ENCODE measurements at places on chromosomes 1 and 21.

DNA sequence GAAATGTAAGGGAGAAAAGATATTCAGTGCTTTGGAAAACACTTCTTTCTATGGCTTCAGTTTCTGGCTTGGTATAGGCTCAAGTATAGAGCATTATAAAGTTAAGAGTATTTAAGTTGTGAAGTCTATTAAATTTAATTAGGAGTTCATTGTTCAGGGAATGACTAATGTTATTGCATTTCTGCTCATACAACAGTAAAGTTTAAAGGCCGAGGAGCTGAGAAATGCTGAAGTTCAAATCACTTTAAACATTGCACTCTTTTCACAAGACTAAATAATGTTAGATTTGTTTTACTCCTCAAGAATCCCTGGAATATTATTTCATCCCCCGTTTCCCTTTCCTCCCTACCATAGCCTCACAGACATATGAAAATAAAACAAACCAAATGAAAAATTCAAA lies 30.1 kb downstream of the RGS5 start:
- no peak for DNase-seq

- DNase-seq, result peak; percentile 31
Observed at GRCh38 chr1:34681480-34682451, 73.1 kb upstream of the GJB5 start.

- peak; percentile 60 for DNase-seq
Observed at GRCh38 chr1:39720094-39720999, 18.3 kb upstream of the PPIE start.

GRCh38 chr1:246106342-246106763 lies 400.7 kb downstream of the SMYD3 start:
- no peak for DNase-seq

GRCh38 chr1:27536767-27537166 lies 46.8 kb upstream of the WASF2 start:
- DNase-seq, result peak; percentile 85

DNA sequence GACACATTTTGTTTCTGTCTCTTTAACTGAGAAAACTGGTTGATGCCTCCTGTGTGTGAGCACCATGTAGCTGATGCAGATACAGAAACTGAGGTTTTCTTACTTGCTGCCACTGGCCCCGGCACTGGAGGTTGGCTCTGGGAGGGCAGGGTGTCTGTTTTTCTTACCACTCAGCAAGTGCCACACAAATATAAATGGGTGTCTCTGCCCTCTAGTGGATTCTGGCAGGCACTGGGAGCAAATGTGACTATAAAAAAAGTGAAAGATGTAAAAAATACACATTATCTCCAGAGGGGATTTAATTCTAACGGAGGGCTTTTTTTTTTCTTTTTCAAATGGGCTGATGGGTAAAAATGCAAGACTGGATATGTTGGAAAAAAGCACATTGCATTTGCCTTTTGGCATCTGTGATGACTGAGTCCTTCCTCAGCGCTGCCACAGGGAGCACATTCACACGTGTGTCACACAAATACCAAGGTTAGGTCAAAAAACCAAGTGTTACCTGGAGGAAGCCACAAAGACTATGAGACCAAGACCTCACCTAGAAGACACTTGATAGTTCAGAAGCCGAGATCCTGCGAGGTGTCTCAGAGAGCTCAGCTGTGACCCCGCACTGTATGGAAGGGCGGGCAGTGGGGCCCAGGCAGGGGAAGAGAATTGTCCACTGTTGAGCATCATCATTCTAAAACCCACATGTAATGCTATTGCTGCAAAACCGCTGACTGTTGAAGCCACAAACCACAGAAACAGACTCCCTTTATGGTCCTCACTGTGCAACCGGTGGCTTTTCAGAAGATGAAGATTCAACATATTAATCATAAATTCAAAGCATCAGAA lies 18.9 kb downstream of the PGBD2 start:
- peak; percentile 72 for DNase-seq

DNA sequence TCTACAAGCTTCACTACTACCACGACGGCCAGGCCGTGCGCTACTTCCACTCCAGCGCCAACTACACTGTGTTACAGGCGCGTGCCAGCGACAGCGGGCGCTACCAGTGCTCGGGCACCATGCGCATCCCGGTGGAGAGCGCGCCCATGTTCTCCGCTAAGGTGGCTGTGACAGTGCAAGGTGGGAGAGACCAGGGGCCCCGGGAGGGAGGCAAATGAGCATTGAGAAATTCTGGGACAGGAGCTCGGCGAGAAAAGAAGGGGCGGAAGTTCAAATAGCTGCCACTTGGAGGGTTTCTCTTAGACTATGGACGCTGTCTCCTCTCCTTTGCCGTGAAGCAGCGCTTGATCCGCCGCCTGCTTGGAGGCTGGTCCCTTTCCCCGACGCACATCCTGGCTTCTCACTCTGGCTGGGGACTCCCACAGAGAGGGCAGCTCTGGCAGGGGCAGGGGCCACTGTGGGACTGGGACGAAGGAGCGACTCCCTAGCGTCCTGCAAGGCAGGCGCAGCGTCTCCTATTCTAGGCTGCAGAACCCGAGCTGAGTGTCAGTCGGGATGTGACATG lies 4.6 kb downstream of the FCRLB start:
- DNase-seq, result peak; percentile 49

DNA sequence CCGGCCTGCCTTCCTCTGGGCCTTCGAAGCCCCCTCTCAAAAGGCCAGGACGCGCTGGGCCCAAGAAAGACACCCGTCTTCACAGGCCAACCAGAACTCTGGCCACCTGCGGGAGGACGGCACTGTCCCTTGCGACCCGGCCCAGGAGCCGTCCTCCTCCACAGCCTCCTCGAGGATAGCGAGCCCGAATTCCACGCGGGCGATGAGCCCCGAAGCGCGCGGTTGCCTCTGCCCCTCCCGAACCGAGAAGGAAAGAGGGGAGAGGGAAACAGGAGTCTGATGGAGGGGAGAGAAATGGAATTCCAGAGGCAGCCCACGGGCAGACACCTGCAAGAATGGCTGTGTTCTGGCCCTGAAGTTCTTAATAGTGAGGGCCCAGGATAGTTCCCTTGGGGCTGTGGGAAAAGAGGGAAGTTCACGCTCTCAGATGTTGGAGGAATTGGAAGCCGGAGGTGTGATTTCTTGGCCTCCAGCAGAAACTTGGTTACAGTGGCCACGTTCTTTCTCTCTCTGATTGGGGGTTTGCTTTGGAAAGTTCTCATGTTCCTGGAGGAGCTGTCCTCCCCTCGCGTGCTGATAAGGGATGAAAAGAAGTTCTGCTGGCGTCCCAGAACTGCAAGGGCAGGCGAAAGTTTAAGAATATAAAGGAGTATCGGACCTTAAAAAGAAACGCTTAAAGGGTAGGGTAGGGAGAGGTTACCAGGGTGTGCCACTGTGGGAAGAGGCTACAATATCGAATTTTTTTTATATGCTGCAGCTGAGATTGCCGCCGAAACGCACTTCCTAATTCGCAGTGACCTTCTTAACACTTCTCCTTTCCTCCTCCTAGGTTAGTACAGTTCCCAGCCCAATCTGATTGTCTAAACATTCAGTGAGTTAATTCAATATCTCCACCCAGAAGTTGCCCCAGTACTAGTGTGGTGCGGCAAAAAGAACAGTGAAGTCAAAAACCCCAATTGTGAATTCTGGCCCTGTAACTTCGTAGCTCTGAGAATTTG lies 5.8 kb upstream of the SLC44A5 start:
- peak; percentile 13 for DNase-seq

DNA sequence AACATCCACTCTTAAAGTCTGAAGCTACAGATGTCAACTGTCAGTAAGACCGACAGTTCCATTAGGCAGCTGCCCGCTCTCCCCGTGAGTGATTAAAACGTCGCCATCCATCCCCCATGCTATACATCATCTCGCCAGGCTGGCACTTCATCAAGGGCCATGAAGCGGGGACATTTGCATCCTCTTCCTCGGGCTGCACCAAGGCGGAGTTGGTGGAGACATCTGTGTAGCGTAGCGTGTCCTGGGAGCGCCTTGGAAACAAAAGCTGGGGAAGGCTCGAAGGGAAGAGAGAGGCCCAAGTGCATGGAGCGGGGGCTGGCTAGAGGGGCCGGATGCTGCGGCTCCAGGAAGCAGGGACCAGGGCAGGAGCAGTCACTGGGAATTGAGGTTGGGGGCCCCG lies 250.1 kb downstream of the KAZN start:
- no peak for DNase-seq

DNA sequence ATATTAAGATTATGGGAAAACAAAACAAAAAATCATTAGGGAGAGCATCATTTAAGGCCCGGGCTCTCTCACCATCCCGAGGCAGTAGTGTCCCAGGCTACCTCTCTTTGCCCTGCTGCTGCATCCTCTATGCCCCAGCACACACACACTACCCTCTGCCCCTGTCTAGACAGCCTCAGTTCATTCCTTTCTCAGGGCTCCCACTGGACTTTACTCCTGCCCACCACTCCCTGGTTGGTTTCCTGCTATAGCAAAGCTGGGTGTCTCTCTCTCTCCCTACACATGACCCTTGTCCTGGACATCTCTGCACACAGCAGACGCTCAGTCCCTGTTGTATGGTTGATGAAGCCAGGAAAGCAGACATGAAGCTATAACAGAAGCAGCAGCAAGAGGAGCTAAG lies 30.7 kb downstream of the GNG12 start:
- no peak for DNase-seq

- no peak for DNase-seq
Observed at GRCh38 chr21:22490049-22490448, 1491.8 kb downstream of the NCAM2 start.

DNA sequence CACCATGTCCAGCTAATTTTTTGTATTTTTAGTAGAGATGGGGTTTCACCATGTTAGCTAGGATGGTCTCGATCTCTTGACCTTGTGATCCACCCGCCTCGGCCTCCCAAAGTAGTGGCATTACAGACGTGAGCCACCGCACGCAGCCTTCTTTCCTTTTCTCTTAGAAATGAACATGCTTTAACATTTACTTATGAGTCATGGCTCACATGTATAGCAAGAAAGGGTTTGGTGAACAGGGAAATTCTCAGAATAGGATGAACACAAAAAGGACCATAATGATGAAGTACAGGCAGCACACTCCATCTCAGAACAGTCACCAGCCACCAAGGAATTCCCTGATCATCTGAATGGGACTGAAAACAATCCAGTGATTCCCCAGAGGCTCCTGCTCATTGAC lies 9.4 kb upstream of the VAMP4 start:
- DNase-seq, result no peak

DNA sequence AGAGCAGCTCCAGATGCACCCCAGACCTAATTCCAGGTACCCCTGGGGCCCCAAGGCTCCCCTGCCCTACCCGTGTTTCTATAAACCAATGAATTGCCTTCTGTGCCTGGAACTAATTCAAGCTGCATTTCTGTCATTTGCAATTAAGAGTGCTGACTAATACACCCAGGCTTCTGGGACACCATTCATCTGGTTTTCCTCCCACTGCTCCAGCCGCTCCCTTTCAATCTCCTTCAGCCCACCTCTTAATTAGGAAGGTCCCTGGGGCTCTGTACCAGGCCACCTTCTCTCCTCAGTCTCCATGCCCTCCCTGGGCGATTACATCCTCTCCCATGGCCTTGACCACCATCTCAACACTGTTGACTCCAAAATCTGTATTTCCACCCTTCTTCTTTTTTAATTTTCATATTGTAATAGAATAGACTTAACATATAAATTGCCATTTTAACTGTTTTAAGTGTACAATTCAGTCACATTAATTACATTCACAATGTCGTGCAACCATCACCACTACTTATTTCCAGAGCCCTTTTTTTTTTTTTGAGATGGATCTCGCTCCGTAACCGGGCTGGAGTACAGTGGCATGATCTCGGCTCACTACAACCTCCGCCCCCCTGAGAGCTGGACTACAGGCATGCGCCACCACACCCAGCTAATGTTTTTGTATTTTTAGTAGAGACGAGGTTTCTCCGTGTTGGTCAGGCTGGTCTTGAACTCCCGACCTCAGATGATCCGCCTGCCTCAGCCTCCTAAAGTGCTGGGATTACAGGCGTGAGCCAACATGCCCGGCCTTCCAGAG lies 9.2 kb upstream of the GJB3 start:
- DNase-seq, result no peak

DNA sequence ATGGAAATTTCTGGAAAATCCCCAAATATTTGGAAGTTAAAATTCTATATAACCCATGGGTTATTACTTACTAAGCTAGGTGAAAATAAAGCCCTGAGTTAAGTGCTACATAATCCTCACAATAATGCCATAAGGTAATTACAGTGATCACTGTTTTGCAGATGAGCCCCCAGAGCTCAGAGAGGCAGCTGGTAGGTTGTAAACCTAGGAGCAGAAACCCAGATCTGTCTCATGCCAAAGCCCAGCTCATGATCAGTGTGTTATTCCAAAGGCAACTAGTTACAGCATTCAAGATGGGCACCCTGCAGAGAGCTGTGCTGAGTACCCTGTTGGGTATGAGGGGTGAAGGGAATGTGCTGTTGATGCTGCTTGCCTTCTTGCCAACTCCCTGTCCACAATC lies 10.8 kb upstream of the MYOG start:
- no peak for DNase-seq

GRCh38 chr1:180488661-180489060 lies 13.7 kb downstream of the ACBD6 start:
- DNase-seq, result no peak

- no peak for DNase-seq
Observed at GRCh38 chr1:182875889-182876288, 36.7 kb downstream of the DHX9 start.

GRCh38 chr1:168206111-168206510 lies 19.7 kb upstream of the SFT2D2 start:
- DNase-seq, result peak; percentile 8

DNA sequence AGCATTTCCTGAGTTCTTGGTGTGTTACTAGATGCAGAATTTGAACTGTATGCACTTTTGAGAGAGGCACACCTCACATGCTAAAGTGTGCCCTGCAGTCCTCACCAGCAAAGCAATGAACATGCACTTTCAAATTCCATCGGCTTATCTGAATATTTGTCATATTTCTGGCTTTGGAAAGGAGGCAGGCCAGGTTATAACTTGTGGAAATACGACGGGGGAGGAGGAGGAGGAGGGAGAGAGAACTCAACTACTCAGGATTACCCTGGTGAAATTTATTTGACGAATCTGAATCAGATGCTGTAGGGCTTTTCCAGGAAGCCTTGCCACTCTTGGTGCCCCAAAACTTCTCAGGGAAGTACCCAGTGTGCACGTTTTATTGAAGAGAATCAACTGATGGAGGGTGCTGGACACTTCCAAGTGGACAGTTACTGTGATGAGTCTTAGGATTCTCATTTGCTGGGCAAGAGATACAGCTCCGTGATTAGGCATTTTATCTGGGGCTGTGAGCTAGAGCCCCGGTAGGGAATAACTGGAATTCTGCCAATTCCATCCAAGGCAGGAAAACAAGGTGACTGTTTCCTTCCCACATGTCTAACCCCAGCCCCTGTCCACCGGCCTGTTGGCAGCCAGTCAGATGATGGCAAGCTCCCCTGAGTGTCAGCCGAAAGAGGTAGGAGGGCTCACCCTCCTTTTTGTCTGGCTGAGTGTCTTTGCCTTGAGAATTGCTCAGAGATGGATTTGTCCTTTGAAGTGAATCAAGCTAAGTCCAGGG lies 3.8 kb downstream of the PDPN start:
- DNase-seq, result peak; percentile 26
